ENCODE measurements at places on chromosomes 3 and 15.

GRCh38 chr3:113255854-113256615 is 44.7 kb downstream of the BOC start:
- DNase-seq: no peak
- H3K4me1 ChIP-seq: peaks cover 66% of the 10 kb centered on the region
- no peaks in the 10 kb centered on the region for H3K36me3 ChIP-seq
- H3K4me3 ChIP-seq: no peak overlapping the region
- no peak overlapping the region for H3K27ac ChIP-seq

- H3K4me3 ChIP-seq: no peak overlapping the region
- no peaks in the 10 kb centered on the region for H3K27me3 ChIP-seq
- no peak for DNase-seq
- no peaks in the 10 kb centered on the region for H3K4me1 ChIP-seq
These were observed 76.8 kb downstream of the ZPLD1 start for GRCh38 chr3:102511639-102512038.

DNA sequence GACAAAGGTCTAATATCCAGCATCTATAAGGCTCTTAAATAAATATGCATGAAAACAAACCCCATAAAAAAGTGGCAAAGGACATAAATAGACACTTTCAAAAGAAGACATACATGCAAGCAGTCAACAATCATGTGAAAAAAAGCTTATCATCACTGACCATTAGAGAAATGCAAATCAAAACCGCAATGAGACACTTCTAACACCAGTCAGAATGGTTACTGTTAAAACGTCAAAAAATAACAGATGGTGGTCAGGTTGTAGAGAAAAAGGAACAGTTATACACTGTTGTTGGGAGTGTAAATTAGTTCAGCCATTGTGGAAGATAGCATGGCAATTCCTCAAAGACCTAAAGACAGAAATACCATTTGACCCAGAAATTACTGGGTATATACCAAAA is 440.7 kb upstream of the KCNMB2 start:
- H3K4me1 ChIP-seq: no peaks in the 10 kb centered on the region
- H3K4me3 ChIP-seq: no peak overlapping the region
- no peak overlapping the region for H3K27ac ChIP-seq

- no peaks in the 10 kb centered on the region for H3K36me3 ChIP-seq
- DNase-seq: no peak
- H3K4me3 ChIP-seq: no peak overlapping the region
- no peak overlapping the region for H3K27ac ChIP-seq
- H3K4me1 ChIP-seq: no peaks in the 10 kb centered on the region
These were observed 86.4 kb downstream of the ZPLD1 start for GRCh38 chr3:102521246-102521645.

DNA sequence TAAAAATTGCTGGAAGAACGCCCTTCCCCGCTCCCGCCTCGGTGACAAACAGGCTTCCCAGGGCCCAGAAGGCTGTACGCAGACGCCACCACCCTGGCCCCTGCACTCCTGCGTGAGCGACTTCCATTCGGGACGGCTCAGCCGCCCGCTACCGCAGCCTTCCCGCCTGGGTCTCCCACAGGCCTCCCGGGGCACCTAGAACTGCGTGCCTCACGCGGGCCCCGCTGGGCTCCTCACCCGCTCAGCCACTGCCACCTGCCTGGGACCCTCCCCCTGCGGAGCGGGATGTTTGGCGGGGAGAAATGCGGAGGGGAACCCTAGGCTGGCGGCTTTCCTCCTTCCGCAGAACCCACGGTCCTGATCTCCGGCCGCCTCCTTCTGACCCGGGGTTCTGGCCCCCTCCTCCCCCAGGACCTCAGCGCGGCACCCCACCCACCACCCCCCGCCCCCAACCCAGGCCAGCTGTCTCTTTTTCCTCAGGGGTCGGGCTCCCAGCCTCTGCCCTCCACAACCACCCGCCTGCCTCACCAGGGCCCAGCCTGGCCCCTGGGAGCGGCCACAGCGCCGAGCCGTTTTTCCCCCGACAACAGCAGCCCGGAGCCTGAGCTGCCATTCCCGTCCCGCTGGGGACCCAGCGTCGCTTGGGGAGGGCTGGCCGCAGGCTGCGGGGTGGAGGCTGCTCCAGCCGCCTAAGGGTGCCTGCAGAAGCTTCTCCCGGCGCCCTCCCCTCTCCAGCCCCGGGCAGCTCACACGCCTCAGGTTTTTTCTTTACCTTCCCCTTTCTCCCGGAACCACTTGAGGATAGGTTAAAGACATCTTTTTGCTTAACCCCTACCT is 27.6 kb upstream of the RAB7A start:
- H3K36me3 ChIP-seq: no peaks in the 10 kb centered on the region
- DNase-seq: no peak
- H3K4me1 ChIP-seq: no peaks in the 10 kb centered on the region
- peak overlapping the region; percentile 90 for H3K27ac ChIP-seq
- H3K4me3 ChIP-seq: peak overlapping the region; percentile 64
- H3K27me3 ChIP-seq: no peaks in the 10 kb centered on the region

DNA sequence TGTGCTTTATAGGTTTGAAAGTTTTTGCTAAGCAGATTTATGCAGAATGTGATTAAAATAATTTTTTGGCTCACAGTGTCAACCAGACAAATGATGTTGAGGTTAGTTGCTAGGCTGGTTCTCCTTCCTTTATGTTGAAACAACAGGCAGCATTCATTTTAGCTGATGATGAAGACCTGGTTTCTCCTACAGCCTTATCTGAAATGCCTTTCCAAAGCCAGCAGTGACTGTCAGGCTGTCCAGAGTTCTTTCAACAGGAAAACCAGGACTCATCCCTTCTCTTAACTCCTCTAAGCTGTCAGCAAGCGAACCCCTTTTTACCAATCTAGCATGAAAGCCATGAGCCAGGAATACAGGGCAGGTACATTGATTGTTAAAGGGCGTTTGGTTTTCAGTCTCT is 84.1 kb downstream of the ZNF609 start:
- DNase-seq: no peak
- H3K4me1 ChIP-seq: peaks cover 6% of the 10 kb centered on the region
